ENCODE measurements at places on chromosomes 1 and 21. TPM values are rescaled to one million over a fixed set of nuclear protein-coding genes. Genes with fewer than 3 reads are reported as not detected.

Gene RGS13
- under 0.01 TPM for total RNA-seq

Gene OLIG2
- not detected for total RNA-seq

Gene TRAF5
- 3.3 TPM for total RNA-seq

Gene S100A3
- total RNA-seq: not detected

Gene GRHL3
- total RNA-seq: 0.08 TPM

Gene RPE65
- total RNA-seq: not detected

Gene ELF3
- 38.7 TPM for total RNA-seq

Gene PLPPR4
- 0.17 TPM for total RNA-seq

Gene CRB1
- total RNA-seq: 5.1 TPM

Gene DCST1
- total RNA-seq: not detected

Gene HEYL
- total RNA-seq: 0.61 TPM

Gene MORC3
- total RNA-seq: 22.0 TPM

Gene DNM3
- total RNA-seq: 3.2 TPM

Gene CRP
- total RNA-seq: 4,637 TPM

Gene SPRR5
- not detected for total RNA-seq

Gene TMEM125
- total RNA-seq: 1.0 TPM

Gene ADARB1
- 7.8 TPM for total RNA-seq

Gene TCHH
- 0.33 TPM for total RNA-seq

Gene TMEM200B
- total RNA-seq: 4.5 TPM

Gene LAMTOR2
- 42.9 TPM for total RNA-seq

Gene TOMM40L
- 6.7 TPM for total RNA-seq

Gene SLC1A7
- total RNA-seq: 0.59 TPM

Gene OR2M5
- total RNA-seq: not detected

Gene COL11A1
- total RNA-seq: not detected

Gene TMPRSS15
- total RNA-seq: not detected

Gene RGSL1
- total RNA-seq: not detected

Gene C1QC
- 57.6 TPM for total RNA-seq

Gene TCHHL1
- not detected for total RNA-seq

Gene CLCA4
- total RNA-seq: not detected

Gene TIE1
- total RNA-seq: 17.6 TPM

Gene TRIM67
- total RNA-seq: under 0.01 TPM

Gene TDRD5
- total RNA-seq: not detected
